ENCODE measurements at places on chromosomes 2 and 18. TPM values are rescaled to one million over a fixed set of nuclear protein-coding genes. Genes with fewer than 3 reads are reported as not detected.

DNA sequence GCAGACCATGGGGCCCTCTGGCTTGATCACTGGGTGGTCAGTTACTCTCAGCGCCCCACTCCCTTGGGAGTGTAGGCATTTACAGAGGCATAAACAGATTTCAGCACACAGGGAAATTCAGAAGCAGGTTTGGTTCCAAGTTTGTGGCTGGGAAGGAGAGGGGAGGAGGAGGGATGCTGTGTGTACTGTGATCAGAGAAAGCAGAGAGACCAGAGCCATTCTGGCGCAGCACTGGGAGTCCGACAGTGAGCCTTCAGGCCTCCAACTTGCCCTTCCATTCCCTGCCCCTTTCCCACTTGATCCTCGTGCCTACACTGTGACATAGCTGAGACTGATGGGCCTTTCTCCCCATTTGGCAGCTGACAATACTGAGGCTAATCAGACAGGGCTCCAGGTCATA lies 47.8 kb upstream of the LOXHD1 start:
- no peaks in the 10 kb centered on the region for H3K4me1 ChIP-seq
- H3K27ac ChIP-seq, result no peak overlapping the region
- H3K36me3 ChIP-seq, result no peaks in the 10 kb centered on the region
- no peak overlapping the region for H3K4me3 ChIP-seq
- H3K27me3 ChIP-seq, result no peaks in the 10 kb centered on the region

DNA sequence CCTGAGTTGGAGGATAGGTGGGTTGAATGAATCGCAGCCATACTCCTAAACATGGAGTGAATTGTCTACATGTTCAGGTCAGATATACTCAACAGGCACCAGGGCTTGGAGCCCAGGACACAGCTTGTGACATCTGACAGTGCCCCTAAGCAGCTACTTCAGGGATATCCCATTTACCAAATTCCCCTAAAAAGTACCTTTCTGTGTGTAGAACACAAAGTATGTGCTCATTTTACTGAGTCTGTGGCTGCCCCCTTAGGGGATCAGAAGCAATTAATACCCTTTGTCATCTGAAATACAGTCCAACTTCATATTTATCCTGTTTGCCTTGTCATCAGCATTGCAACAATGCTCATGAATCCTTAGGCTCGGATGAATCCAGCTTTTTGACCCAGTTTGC lies 20.8 kb downstream of the TNFRSF11A start:
- no peaks in the 10 kb centered on the region for H3K4me1 ChIP-seq
- no peaks in the 10 kb centered on the region for H3K27me3 ChIP-seq

- H3K4me3 ChIP-seq, result peak overlapping the region; percentile 98
- no peaks in the 10 kb centered on the region for H3K27me3 ChIP-seq
- peak overlapping the region; percentile 97 for H3K27ac ChIP-seq
- no peak for DNase-seq
These were observed 475 bp downstream of the B3GNT2 start for GRCh38 chr2:62196278-62196901.

The CACNB4 gene
- 2.1 TPM for total RNA-seq

The CD8B2 gene
- total RNA-seq, result 0.13 TPM

DNA sequence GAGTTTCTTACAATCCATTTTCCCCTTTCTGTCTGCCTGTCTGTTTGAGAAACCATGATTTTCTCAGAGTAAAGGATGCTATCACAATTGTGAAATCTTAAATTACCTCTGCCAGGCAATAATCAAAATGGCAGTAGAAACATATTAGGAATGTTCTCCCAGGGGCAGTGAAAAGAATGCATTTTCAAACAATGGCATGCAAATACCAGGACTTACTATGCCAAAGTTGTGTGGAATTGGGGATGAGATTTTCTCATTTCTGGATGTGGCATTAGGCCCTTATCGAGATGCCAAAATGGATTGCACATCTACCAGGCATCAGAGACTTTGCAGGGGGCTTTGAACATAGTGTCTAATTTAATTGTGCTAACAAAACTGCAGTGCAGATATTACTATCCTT lies 821.4 kb downstream of the RNF144A start:
- H3K27me3 ChIP-seq, result no peaks in the 10 kb centered on the region
- H3K27ac ChIP-seq, result no peak overlapping the region
- H3K4me1 ChIP-seq, result no peaks in the 10 kb centered on the region

- no peak overlapping the region for H3K4me3 ChIP-seq
- peaks cover 9% of the 10 kb centered on the region for H3K4me1 ChIP-seq
- H3K27me3 ChIP-seq, result no peaks in the 10 kb centered on the region
- no peak overlapping the region for H3K27ac ChIP-seq
These were observed 53.3 kb downstream of the CCDC148 start for GRCh38 chr2:158403237-158403636.

- no peaks in the 10 kb centered on the region for H3K27me3 ChIP-seq
- H3K4me3 ChIP-seq, result no peak overlapping the region
- DNase-seq, result no peak
These were observed 139.5 kb downstream of the LRRC30 start for GRCh38 chr18:7370375-7370774.

DNA sequence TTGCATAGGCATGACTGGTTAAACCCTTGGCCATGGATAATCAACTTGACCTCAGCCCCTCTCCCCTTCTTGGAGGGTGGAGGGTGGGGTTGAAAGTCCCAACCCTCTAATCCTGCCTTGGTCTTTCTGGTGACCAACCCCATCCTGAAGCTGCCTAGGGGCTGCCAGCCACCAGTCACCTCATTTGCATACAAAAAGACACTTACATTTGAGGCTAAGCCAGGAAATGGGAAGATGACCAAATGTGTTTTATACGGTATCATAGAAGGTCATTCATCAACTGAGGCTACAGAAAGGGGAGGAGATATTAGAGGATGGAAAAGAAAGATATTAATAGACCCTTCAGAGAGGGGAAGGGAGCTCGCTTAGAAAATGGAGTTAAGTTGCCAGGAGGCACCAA lies 96.8 kb downstream of the NCK2 start:
- no peak overlapping the region for H3K27ac ChIP-seq
- no peak for DNase-seq
- H3K4me3 ChIP-seq, result no peak overlapping the region
- no peaks in the 10 kb centered on the region for H3K36me3 ChIP-seq

DNA sequence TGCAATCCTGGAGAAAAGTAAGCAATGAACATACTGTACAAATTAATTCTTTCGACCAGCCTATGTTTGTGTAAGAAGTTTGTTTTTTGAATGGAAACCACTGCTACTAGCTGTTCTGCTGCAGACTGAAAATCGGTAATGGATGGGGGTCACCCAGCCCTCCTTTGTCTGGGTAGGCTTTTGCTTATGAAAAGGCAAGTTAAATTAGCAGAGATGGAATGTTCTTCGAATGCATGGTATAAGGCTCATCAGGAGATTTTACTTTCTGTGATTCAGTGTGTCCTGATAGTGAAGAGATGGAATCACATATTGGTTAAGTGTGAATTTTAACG lies 53.8 kb downstream of the EEF1B2 start:
- peaks cover 12% of the 10 kb centered on the region for H3K4me1 ChIP-seq
- no peaks in the 10 kb centered on the region for H3K27me3 ChIP-seq
- H3K4me3 ChIP-seq, result no peak overlapping the region
- no peak for DNase-seq
- H3K27ac ChIP-seq, result no peak overlapping the region
- H3K36me3 ChIP-seq, result no peaks in the 10 kb centered on the region

DNA sequence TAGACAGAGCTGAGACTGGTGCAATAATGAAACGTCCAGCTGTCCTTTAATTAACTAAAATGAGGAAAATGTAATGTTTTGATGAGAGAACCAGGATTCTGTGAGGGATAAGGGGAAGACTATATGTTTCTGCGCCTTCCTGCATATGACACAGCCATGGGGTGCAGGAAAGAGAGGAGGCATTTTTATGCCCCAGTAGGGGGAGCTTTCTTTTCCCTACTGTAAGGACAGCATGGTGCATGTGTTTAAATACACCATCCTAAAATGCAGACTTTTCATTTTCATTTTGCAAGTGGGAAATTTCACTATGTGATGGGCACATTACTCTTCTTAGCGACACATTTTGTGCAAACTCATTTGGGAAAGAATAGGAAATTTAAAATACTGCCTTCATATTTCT lies 446.1 kb downstream of the ARHGAP15 start:
- H3K4me1 ChIP-seq, result no peaks in the 10 kb centered on the region
- no peak overlapping the region for H3K27ac ChIP-seq
- no peaks in the 10 kb centered on the region for H3K36me3 ChIP-seq

- DNase-seq, result no peak
These were observed 46.7 kb downstream of the MBOAT2 start for GRCh38 chr2:8956774-8957173.

The LCLAT1 gene
- 40.0 TPM for total RNA-seq

DNA sequence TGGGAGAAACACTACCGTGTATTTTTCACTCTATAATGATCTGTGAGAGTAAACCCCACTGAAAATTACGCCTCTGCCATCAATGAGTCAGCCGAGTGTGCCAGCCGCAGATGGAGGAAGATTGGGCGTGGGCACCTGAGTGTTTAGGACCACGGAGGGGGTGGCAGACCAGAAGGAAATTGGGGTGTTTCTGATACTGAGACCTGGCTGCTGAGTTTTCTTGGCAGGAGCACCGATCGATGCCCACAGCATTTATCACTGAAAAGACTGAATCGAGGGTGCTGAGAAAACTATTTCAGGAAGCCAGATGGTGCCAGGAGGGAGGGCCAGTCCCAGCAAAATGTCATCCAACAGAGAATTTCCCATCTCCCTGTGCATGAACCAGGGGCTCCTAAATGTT lies 91.9 kb upstream of the TPO start:
- H3K27me3 ChIP-seq, result peaks cover 11% of the 10 kb centered on the region

The KIAA2012 gene
- total RNA-seq, result not detected

The DUSP2 gene
- total RNA-seq, result 5.5 TPM

DNA sequence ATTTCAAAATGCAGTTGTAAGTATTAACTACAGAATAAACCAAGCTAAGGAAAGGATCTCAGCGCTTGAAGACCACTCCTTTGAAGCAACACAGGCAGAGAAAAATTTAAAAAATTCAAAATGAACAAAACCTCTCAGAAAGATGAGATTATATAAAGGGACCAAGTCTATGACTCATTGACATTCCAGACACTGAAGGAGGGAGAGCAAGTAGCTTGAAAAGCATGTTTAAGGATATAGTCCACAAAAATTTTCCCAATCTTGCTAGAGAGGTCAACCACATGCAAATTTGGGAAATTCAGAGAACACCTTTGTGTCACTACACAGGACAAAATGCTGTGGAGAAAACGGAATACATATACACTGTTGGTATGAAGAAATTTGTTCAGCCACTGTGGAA lies 112.6 kb upstream of the MC4R start:
- no peaks in the 10 kb centered on the region for H3K27me3 ChIP-seq
- H3K36me3 ChIP-seq, result no peaks in the 10 kb centered on the region
- H3K4me1 ChIP-seq, result no peaks in the 10 kb centered on the region
- no peak for DNase-seq
- no peak overlapping the region for H3K4me3 ChIP-seq

DNA sequence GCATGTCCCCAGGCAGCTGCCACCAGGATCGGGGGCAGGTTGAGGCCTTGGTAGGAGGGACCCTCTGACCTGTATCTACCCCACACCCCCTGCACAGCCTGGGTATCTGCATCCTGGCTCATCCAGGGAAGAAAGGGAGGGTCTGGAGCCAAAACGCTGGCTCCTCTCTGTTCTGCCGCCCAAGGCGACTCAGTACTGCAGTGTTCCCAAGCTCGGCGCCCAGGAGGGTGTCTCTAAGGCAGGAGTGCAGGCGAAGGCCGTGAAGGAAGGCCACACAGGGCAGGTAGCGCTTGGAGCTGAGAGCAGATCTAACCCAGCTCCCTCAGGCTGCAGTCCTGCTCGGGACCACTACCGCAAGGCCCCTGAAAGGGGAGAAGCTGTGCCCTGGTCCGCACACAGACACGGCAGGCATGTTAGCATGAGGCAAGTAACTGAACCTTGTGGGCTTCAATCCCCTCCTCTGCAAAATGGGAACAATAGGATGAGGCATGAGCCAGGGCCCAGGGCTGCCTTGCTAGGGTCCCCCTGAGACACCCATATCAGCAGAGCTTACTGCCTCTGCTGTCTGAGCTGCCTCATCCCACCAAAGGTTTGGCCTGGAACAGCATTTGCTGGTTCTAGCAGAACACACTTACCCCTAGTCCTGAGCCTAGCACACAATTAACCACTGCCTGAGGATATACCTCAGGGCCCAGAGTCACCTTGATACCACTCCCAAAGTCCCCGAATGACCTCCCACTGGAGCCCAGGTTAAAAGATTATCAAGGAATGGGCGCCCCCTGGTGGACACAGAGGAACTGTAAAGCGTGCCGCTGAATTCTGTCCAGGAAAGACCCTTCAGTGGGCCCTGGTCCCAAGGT lies 6.5 kb downstream of the PTMA start:
- peak overlapping the region; percentile 79 for H3K27ac ChIP-seq

The MAP3K19 gene
- not detected for total RNA-seq

The ALLC gene
- not detected for total RNA-seq

DNA sequence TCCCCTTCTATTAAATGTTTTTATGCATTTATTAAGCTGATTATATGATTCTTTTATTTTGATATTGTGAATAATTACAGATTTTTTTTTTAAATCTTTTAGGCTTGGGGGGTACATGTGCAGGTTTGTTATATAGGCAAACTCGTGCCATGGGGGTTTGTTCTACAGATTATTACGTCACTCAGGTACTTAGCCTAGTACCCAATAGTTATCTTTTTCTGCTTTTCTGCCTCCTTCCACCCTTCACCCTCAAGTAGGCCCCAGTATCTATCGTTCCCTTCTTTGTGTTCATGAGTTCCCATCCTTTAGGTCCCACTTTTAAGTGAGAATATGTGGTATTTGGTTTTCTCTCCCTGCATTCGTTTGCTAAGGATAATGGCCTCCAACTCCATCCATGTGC lies 92.2 kb upstream of the CWC22 start:
- H3K36me3 ChIP-seq, result no peaks in the 10 kb centered on the region
- no peaks in the 10 kb centered on the region for H3K4me1 ChIP-seq
- no peak overlapping the region for H3K4me3 ChIP-seq
- H3K27me3 ChIP-seq, result no peaks in the 10 kb centered on the region
- DNase-seq, result no peak

GRCh38 chr2:29878898-29879297 lies 42.5 kb downstream of the ALK start:
- peak; percentile 72 for DNase-seq
- H3K27ac ChIP-seq, result no peak overlapping the region
- no peak overlapping the region for H3K4me3 ChIP-seq
- no peaks in the 10 kb centered on the region for H3K36me3 ChIP-seq

DNA sequence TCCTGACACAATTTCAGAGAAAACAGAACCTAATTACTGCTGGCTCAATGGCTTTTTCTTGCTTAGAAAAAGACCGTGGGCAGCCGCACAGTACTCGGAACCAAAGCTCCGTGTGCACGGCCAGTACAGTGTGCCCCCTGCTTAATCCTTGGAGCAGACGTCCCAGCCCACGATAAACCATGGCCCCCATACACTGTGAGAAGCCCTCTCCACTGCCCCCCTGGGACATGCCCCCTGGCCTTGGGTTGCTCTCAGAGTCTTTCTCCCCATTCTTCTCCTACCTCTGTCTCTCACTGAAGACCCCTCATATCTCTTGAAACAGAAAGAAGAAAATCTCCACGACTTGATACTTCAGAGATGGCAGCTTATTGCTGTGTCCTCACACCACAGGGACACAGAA lies 44.0 kb downstream of the CYP26B1 start:
- H3K27me3 ChIP-seq, result no peaks in the 10 kb centered on the region
- H3K36me3 ChIP-seq, result no peaks in the 10 kb centered on the region
- no peak for DNase-seq
- no peaks in the 10 kb centered on the region for H3K4me1 ChIP-seq
- H3K4me3 ChIP-seq, result no peak overlapping the region
- H3K27ac ChIP-seq, result no peak overlapping the region

- H3K4me3 ChIP-seq, result peak within 1 kb of the TSS; percentile 64
- no peaks in the 10 kb centered on the region for H3K36me3 ChIP-seq
- no peaks in the 10 kb centered on the region for H3K27me3 ChIP-seq
- H3K27ac ChIP-seq, result peak within 1 kb of the TSS; percentile 68
- peaks cover 45% of the 10 kb centered on the region for H3K4me1 ChIP-seq
These were observed at the start of gene FRZB for GRCh38 chr2:182866461-182867406. Gene FRZB, minus strand, starts transcription at chr2:182866637. Its CDS starts 85 bp downstream, at chr2:182866552.

- H3K27me3 ChIP-seq, result peaks cover 9% of the 10 kb centered on the region
- no peak overlapping the region for H3K27ac ChIP-seq
- H3K36me3 ChIP-seq, result no peaks in the 10 kb centered on the region
- peaks cover 3% of the 10 kb centered on the region for H3K4me1 ChIP-seq
These were observed 215.5 kb downstream of the CYP26B1 start for GRCh38 chr2:71932037-71932779.
